ENCODE measurements at places on chromosomes 3 and 15. TPM values are rescaled to one million over a fixed set of nuclear protein-coding genes. Genes with fewer than 3 reads are reported as not detected.

Gene ST6GAL1
- 77.9 TPM for total RNA-seq

Gene FBN1
- total RNA-seq = 1.3 TPM

DNA sequence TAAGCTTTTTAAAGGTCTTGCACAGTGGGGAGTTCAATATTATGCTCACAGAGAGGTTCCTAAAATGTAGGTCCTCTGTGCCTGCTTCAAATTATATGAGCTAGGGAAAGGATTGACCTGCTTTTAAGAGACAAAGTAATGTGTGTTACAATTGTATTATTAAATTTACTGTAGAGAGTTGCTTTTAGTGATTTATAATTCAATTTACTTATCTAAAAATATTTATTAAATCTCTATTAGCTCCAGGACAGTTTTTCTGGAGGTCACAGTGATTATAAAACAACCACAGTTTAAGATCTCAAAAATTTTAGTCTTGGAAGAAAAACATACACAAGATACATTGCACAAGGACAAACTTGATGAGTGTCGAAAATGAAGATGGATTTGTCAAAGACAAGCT is 665.7 kb upstream of the ARPP21 start:
- H3K27me3 ChIP-seq = no peaks in the 10 kb centered on the region
- no peak overlapping the region for H3K27ac ChIP-seq
- no peaks in the 10 kb centered on the region for H3K36me3 ChIP-seq
- H3K4me1 ChIP-seq = no peaks in the 10 kb centered on the region
- no peak overlapping the region for H3K4me3 ChIP-seq
- DNase-seq = no peak

DNA sequence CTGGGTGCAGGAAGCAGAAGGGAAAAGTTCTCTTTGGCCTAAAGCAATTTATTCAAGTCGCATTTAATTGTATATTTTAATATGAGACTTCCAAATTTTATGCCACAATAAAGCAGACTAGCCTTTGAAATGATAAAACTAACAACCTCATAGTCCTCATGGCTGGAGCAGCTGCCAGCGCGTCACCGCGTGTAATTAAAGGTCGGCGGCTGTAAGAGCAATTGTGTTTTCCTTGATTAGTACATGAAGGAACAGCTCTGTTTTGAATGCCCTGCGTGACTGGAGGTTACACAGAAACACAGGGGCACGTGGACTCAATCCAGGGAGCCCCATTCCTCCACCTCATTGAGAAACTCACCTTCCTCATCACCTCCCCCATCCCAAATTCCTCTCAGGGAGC is 10.1 kb upstream of the LRRC15 start:
- no peaks in the 10 kb centered on the region for H3K4me1 ChIP-seq
- no peaks in the 10 kb centered on the region for H3K36me3 ChIP-seq
- H3K27ac ChIP-seq = no peak overlapping the region
- peaks cover 16% of the 10 kb centered on the region for H3K27me3 ChIP-seq
- H3K4me3 ChIP-seq = no peak overlapping the region
- no peak for DNase-seq

DNA sequence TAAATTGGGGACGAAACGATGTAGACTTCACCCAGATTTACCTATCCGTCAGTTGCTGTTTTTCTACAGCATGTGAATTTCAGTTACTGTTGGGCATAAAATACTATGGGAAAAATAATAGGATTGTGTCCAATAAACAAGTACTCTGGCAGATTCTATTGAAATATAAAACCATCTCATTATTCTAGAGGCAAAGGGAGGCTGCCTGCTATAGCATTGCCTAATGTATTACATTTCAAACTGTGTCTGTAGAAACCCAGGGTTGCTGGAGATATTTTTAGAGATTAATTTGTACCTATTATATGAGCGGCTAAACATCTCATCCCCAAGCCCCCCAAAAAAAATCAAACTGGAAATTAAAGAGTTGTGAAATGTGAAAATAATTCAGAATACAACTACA is 159.6 kb upstream of the IL12A start:
- H3K27ac ChIP-seq = no peak overlapping the region
- no peaks in the 10 kb centered on the region for H3K4me1 ChIP-seq
- no peak overlapping the region for H3K4me3 ChIP-seq
- peaks cover 6% of the 10 kb centered on the region for H3K27me3 ChIP-seq
- no peak for DNase-seq

Gene ARPP21
- not detected for total RNA-seq

- H3K27ac ChIP-seq = no peak overlapping the region
- H3K4me3 ChIP-seq = no peak overlapping the region
- no peaks in the 10 kb centered on the region for H3K4me1 ChIP-seq
- DNase-seq = no peak
- no peaks in the 10 kb centered on the region for H3K27me3 ChIP-seq
- H3K36me3 ChIP-seq = no peaks in the 10 kb centered on the region
These were observed 416.6 kb upstream of the WNT5A start for GRCh38 chr3:55903680-55904079.

DNA sequence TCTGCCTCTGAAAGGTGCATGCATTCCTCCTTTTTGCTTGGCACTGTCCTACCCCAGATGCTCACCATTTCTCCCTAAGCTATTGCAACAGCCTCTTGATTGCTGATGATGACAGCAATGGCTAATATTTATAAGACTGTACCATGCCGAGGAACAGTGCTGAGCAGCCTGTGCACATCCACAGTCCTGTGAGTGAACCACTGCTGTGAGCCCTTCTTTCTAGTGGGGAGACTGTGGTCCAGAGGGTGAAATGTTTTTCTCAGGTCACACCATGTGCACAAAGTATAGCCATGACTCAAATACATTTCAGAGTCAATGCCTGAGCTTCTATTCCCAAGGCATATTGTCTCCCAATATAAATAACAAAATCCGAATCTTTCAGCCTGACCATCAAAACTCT is 231.2 kb upstream of the LRTM1 start:
- H3K4me1 ChIP-seq = no peaks in the 10 kb centered on the region
- no peaks in the 10 kb centered on the region for H3K36me3 ChIP-seq
- DNase-seq = no peak
- H3K27me3 ChIP-seq = no peaks in the 10 kb centered on the region
- no peak overlapping the region for H3K27ac ChIP-seq

Gene PDE8A
- total RNA-seq = 17.7 TPM

- no peaks in the 10 kb centered on the region for H3K27me3 ChIP-seq
- no peaks in the 10 kb centered on the region for H3K36me3 ChIP-seq
- H3K27ac ChIP-seq = no peak overlapping the region
- H3K4me1 ChIP-seq = no peaks in the 10 kb centered on the region
- DNase-seq = peak; percentile 51
- no peak overlapping the region for H3K4me3 ChIP-seq
These were observed 74.1 kb downstream of the LRTM1 start for GRCh38 chr3:54853573-54854404.

Gene COL6A5
- 0.02 TPM for total RNA-seq

DNA sequence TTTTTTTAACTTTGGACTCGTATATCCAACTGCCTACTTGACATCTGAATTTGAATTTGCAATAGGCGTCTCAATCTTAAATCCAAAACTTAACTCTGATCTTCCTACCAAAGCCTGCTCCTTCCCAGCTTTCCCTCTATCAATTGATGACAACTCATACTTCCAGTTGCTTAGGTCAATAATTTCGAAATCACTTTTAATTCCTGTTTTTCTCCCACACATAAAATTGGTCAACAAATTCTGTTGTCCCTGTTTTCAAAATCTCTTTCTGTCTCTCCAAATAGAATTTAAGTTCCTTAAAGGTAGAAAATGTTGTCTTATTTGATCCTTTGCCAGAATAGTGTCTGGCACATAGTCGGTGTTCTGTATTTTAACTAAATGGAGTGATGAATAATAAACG is 332.4 kb downstream of the SATB1 start:
- peaks cover 9% of the 10 kb centered on the region for H3K4me1 ChIP-seq
- peaks cover 37% of the 10 kb centered on the region for H3K27me3 ChIP-seq
- DNase-seq = no peak
- peaks cover 3% of the 10 kb centered on the region for H3K36me3 ChIP-seq
- H3K4me3 ChIP-seq = no peak overlapping the region
- H3K27ac ChIP-seq = no peak overlapping the region

DNA sequence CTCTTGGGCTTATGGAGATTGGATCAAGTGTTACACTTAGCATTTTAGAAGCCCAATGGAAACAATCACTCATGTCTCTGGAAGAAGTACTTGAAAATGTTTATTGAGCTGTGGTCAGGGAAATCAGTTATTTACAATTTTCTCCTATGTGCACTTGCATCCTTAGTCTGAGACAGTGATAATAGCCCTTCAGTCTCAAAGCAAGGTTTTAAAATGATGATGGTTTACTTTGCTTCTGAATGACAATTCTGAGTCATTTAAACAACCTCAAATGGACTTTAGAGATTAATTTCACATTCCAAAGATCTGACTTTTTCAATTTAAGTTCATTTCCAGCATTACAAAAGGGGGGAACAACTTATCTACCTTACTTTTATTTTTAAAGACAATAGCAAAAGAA is 20.1 kb downstream of the TIPARP start:
- H3K36me3 ChIP-seq = peaks cover 69% of the 10 kb centered on the region
- no peak for DNase-seq
- peaks cover 32% of the 10 kb centered on the region for H3K4me1 ChIP-seq
- no peak overlapping the region for H3K27ac ChIP-seq
- no peak overlapping the region for H3K4me3 ChIP-seq
- H3K27me3 ChIP-seq = no peaks in the 10 kb centered on the region

Gene DUOXA2
- not detected for total RNA-seq

DNA sequence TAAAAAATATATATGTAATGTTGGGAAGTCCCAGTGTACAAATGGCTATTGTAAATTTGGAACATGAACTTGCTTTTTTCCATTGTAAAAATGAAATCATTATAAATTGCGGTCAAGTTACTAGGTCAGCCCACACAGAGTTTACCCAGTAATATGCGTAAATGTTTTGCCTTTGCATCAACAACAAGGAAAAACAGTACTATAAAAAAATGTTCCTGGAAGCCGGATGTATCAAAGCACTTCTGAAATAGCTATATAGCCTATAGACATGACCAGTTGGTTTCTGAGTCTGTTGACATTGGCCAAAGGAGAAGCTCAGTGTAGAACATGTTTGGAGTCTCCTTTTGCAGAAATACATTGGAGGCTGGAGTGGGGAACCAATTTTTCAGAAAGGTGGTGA is 23.2 kb downstream of the CTNNB1 start:
- H3K27ac ChIP-seq = no peak overlapping the region

GRCh38 chr3:152323834-152324233 is 55.1 kb downstream of the MBNL1 start:
- H3K36me3 ChIP-seq = peaks cover 46% of the 10 kb centered on the region
- H3K27ac ChIP-seq = peak overlapping the region; percentile 79
- no peak for DNase-seq
- H3K4me1 ChIP-seq = peaks cover 66% of the 10 kb centered on the region

DNA sequence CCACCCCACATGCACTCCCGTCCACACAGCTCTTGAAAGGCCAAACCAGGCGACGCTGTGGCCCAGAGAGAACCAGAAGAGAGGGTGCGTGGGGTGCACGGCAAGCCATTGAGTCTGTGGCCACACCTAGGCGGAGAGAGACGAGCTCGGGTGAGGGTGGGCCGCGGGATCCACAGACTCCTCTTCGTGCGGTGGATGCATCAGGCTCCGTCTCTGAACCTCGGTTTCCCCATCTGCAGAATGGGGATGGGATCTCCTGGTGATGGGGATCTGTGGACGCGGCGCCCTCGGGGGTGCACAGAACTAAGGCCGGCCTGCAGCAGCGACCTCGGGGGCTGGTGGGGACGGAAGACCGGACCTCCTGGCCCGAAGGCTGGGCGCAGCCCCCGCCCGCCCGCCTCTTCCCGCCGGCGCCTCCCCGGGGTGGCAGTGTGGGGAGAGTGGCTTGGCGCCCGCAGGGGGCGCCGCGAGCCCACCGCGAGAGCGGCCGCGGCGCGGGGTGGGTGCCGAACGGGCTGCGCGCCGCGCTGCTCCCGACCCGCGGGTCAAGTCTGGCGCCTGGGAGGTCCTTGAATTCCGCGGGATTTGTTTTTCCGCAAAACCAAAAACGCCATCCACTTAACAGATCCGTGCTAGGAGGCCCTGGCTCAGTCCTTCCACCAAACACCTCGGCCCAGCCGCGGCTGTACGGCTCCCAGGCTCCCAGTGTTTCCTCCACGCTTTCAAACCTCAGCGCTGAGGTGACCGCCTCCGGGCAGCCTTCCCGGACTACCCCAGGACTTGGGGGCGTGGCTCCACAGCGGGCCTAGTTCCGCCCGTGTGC is 13.2 kb upstream of the ADPGK start:
- peak; percentile 46 for DNase-seq
- peaks cover 25% of the 10 kb centered on the region for H3K4me1 ChIP-seq
- H3K27ac ChIP-seq = peak overlapping the region; percentile 73
- peaks cover 2% of the 10 kb centered on the region for H3K36me3 ChIP-seq
- H3K4me3 ChIP-seq = peak overlapping the region; percentile 71

DNA sequence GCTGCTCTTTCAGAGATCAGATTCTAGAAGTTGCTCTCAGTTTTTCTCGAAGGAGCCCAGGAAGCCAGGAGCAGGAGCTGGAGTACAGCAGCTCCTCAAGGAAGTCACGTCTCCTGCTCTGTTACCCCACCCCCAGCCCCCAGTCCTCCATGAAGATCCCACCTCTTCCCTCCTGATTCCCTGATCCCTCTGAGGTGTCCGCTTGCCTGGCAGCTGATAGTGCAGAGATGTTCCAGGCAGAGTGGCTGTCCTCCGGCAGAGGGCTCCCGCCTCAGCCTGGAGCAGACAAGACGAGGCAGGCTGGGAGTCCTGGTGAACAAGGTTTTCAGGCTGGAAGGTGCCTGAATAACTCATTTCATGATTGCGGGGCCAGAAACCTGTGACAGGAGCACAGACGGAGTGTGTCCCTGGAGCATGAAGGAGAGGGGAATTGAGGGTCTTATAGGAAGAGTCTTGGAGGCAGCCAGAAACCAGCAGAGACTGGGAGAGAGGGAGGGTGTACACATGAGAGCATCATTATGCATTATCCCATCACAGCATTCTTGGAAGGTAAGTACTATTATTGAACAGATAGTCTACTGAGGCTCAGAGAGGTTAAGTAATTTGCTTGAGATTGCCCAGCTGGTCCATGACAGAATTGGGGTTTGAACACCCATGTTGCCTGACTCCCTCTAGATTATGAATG is 1.2 kb downstream of the HRH1 start:
- H3K27me3 ChIP-seq = peaks cover 86% of the 10 kb centered on the region
- H3K4me3 ChIP-seq = no peak overlapping the region
- peaks cover 12% of the 10 kb centered on the region for H3K4me1 ChIP-seq
- H3K27ac ChIP-seq = no peak overlapping the region
- DNase-seq = no peak

DNA sequence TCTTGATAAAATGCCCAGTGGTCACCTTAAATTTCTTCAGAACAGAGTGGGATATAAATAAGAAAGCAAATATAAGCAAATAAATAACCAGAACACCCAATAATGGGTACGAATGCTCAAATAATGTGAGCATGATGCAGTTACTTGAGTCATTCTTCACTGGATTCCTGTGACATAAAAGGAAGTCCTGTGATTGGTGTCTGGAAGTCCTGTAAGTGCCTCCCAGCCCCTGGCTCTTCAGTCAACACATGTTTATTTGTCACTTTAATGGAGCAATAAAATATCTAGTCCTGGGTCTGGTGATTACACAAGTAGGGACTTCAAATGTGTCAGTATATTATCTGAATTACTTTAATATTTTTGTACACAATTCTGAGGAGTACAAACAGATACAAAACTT is 30.4 kb downstream of the TMEM212 start:
- peaks cover 27% of the 10 kb centered on the region for H3K27me3 ChIP-seq
- H3K36me3 ChIP-seq = no peaks in the 10 kb centered on the region
- H3K27ac ChIP-seq = no peak overlapping the region
- H3K4me1 ChIP-seq = peaks cover 9% of the 10 kb centered on the region
- no peak for DNase-seq

Gene RASL12
- total RNA-seq = not detected

Gene APOD
- total RNA-seq = 9.3 TPM

- no peak overlapping the region for H3K4me3 ChIP-seq
- no peak overlapping the region for H3K27ac ChIP-seq
- no peak for DNase-seq
- H3K4me1 ChIP-seq = peaks cover 38% of the 10 kb centered on the region
These were observed 25.3 kb upstream of the ARHGEF3 start for GRCh38 chr3:56826831-56827722.
